ENCODE measurements at places on chromosomes 12 and 14. TPM values are rescaled to one million over a fixed set of nuclear protein-coding genes. Genes with fewer than 3 reads are reported as not detected.

MYO1H gene
- not detected for total RNA-seq

PAX9 gene
- 1.6 TPM for total RNA-seq

CCDC60 gene
- total RNA-seq, result not detected

SIX4 gene
- 2.8 TPM for total RNA-seq

AKAP6 gene
- 0.29 TPM for total RNA-seq

MYF5 gene
- total RNA-seq, result not detected

PWP1 gene
- total RNA-seq, result 94.2 TPM

BCL11B gene
- total RNA-seq, result 0.44 TPM

DLK1 gene
- 0.32 TPM for total RNA-seq

ACOT6 gene
- total RNA-seq, result not detected

PROX2 gene
- not detected for total RNA-seq

FZD10 gene
- total RNA-seq, result not detected

MYH7 gene
- total RNA-seq, result not detected

KCNMB4 gene
- 0.20 TPM for total RNA-seq

ASB2 gene
- total RNA-seq, result 0.76 TPM

SLC6A15 gene
- 3.2 TPM for total RNA-seq
